ENCODE measurements at places on chromosomes 2 and 18.
A peak's percentile ranks its signal among the peaks of the same experiment; 100 is the strongest.

- no peak for DNase-seq
These were observed 245.8 kb downstream of the KCNS3 start for GRCh38 chr2:18124116-18124835.

GRCh38 chr2:128215897-128216642, 102.6 kb downstream of the HS6ST1 start:
- peak; percentile 43 for DNase-seq

DNA sequence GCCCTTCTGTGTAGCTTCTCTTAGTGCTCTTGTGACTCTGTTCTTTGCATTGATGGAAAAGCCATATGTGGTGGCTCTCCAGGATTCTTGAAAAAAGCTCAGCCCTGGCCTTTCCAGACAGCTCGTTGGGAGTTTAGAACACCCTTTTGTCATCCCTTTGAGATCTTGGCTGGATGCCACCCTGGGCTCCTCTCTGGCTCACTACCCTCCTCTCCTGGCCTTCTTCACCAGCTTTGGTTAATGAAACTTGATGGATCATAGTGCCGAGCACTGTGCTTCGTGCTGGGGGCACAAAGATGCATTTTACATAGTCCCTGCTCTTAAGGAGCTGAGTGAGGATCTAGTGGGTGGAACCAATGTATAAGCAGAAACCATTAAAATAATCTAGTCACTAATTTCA, 15.6 kb upstream of the FHOD3 start:
- DNase-seq, result no peak

DNA sequence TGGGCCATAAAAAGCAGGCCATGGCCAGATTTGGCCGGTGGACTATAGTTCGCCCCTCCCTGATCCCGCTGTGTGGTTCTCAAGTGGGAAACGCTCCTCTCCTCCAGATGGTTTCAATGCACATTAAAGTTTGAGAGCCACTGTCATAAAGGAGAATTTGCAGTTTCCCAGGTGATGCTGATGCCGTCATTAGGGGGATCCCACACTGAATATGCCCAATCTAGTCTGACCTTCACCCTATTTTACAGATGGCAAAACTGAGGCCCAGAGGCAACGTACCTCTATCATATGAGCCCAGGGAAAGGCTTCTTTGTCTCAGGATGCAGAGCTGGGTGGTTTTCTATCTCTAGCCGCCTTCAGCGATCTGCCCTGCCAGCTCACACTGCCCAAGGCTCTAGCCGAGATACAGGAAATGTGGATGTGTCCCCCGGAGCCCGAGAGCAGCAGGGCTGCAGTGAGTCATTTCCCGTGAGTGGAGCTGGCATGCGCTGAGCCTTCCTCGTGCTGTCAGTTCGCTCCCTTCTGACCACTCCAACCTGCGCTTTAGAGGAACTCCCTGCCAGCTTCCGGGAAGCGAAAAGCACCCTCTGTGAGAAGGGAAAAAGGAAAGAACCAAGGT, 116.2 kb downstream of the SMAD7 start:
- DNase-seq, result peak; percentile 95

- no peak for DNase-seq
These were observed 34.6 kb downstream of the USP40 start for GRCh38 chr2:233531955-233532354.

DNA sequence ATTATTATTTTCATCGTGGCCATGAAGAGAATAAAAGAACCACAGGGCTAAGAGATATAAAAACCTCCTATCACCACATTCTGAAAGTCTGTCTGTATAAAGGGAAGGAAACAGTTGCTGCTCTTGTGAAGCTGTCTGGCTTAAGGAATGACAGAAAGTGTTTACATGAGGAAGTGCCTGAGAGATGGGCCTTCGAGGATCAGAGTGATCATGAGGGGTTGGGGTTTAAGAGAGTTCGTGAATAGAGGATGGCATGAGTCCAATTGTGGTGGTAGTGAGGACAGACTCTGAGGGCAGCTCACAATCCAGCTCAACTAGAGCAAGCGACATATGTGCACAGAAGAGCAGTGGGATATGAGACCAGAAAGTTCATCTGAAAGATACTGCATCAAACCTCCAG, 65.8 kb upstream of the PIEZO2 start:
- DNase-seq, result no peak

- DNase-seq, result no peak
These were observed 316.2 kb upstream of the TRIB2 start for GRCh38 chr2:12400543-12400942.

DNA sequence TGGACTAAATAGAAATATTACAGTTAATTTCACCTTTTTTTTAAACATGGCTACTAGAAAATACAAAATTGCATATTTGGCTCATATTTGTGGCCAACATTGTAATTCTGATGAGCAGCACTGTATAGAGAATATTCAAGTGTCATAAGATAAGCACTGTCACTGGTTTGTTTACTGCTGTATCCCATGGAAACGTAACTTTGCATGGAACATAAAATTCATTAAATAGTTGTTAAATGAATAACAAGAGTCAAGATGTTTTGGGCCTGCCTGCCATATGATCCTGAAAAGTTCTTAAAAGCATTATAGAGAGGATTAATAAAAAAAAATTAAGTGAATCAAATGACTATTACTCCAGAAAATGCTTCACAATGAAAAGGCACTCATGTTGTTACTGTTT, 763.7 kb upstream of the CRIM1 start:
- no peak for DNase-seq
